WTC11 (cell line): ENCODE measurements at places on chromosomes 5 and 9.

DNA sequence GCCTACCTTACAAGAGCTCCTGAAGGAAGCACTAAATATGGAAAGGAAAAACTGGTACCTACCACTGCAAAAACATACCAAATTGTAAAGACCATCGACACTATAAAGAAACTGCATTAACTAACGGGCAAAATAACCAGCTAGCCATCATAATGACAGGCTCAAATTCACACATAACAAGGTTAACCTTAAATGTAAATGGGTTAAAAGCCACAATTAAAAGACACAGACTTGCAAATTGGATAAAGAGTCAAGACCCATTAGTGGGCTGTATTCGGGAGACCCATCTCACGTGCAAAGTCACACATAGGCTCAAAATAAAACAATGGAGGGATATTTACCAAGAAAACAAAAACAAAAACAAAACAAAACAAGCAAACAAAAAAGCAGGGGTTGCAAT lies 49.4 kb downstream of the POU5F2 start:
- DNase-seq: no peak

GRCh38 chr5:161513942-161514341 lies 32.6 kb downstream of the GABRB2 start:
- DNase-seq: no peak

DNA sequence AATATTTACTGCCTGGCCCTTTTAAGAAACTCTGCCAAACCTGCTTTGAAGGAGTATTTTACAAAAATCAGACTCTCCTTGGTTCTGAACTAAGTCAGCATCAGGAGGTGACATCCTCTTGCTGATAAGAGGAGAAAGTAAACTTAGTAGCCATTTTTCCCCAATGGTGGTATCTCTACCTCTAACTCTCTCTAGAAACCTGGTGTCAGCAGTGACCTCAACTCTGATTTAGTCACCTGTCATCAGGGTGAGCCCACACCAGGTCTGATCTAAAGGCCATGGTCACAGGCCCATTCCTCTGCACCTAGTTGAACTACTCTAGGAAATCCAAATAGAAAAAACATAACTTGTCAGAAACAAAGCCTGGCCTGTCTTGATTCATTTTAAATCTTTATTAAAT lies 4.2 kb downstream of the CARNMT1 start:
- no peak for DNase-seq

- DNase-seq: no peak
These were observed 309.8 kb upstream of the IRX4 start for GRCh38 chr5:2192496-2192895.

DNA sequence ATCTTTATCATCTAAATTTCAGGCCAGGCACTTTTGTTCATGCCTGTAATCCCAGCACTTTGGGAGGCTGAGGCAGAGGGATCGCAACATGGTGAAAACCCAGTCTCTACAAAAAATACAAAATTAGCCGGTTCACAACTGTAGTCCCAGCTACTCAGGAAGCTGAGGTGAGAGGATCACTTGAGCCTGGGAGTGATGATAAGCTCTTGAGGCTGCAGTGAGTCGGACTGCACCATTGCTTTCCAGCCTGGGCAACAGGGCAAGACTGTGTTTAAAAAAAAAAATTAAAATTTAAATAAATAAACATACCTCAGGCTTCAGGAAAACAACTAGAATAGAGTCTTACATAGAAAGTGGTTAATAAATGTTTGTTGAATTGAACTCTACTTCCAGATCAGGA lies 147.4 kb downstream of the AGTPBP1 start:
- DNase-seq: no peak

GRCh38 chr9:19342947-19343346 lies 37.1 kb downstream of the RPS6 start:
- DNase-seq: no peak

DNA sequence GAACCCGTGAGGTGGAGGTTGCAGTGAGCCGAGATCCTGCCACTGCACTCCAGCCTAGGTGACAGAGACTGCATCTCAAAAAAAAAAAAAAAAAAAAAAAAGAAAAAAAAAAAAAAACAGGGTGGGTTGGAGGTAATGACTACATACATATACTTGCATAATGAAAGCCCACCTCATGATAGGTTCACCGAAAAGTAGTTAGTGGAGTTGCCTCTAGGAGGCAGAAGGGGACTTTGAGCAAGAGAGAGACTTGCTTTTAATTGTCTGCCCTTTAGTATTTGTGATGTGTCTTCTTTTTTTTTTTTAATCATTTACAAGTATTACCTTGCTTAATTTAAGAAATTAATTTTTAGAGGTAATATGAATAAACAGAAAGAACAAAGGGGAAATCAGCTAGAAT lies 99.8 kb downstream of the PPARGC1B start:
- DNase-seq: no peak

DNA sequence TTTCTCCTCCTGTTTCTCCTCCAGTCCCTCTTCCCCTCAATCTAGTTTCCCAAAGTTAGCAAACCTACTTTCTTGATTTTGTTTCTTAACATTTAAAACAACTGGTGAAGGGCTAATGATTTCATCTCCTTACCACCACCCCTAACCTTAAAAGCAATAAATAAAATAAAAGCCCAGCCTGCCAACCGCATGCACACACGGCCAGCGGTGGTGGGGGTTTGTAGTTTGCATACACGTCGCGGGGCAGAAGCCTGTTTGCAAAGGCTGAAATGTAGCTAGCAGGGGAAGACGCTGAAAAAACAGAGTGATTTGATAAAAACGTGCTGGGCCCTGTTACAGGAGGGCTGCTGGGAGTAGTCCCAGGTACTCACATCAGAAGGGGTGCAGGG lies 1.9 kb upstream of the DMRT2 start:
- no peak for DNase-seq

- DNase-seq: no peak
These were observed 389.1 kb upstream of the ST8SIA4 start for GRCh38 chr5:101292199-101292598.

- no peak for DNase-seq
These were observed 1785.9 kb upstream of the WWC1 start for GRCh38 chr5:166505544-166505943.

DNA sequence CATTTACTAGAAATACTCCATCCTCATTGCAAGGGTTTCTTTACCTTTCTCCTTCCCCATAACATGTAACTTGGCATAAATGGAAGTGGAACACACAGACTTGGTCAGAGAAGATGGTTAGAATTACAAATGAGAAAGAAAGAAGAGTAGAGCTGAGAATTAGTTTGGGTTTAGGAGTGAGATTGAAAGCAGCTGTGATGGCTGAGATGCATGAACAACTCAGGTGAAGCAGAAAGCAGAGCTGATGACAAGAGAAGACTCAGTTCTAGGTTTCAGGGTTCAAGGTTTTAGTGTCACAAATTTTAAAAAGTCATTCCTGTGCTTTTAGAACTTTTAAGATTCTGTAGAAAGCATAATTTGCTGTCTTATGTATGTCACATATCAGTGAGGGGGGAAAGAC lies 54.0 kb downstream of the TMEM161B start:
- DNase-seq: no peak

DNA sequence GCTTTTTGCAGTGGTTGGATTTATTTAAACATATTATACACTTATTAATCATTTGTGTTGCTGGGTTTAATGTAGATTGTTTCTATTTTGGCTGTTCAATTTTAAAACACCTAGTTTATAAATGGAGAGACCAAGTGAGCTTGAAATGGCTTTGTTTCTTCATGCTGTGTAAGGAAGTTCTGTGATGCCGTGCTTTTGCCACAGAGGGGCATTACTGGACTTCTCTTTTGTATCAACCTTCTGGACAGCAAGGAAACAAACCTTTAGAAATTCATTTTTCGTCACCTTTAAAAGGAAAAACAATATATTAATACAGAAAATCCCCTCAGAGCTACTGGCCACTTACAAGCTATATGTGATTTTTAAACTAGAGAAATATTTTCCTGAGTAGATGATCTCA lies 81.9 kb downstream of the DMRTA1 start:
- no peak for DNase-seq

- DNase-seq: no peak
These were observed 149.7 kb downstream of the PAPPA start for GRCh38 chr9:116303270-116303669.

DNA sequence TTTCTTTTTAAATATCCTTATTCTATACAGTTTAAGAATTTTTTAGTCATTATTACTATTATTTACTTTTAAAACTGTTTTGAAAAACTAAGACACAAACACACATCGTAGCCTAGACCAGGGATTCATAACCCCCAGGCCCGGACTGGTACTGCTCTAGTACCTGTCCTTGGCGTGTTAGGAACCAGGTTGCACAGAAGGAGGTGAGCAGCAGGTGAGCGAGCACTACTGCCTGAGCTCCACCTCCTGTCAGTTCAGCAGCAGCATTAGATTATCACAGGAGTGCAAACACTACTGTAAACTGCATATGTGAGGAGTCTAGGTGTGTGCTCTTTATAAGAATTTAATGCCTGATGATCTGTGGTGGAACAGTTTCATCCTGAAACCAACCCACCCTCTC lies 357.0 kb downstream of the PTPRD start:
- DNase-seq: no peak
